ENCODE measurements at places on chromosomes 4 and X. TPM values are rescaled to one million over a fixed set of nuclear protein-coding genes. Genes with fewer than 3 reads are reported as not detected.

- no peaks in the 10 kb centered on the region for H3K27me3 ChIP-seq
- no peaks in the 10 kb centered on the region for H3K36me3 ChIP-seq
- no peak overlapping the region for H3K27ac ChIP-seq
- no peak overlapping the region for H3K4me3 ChIP-seq
- no peaks in the 10 kb centered on the region for H3K4me1 ChIP-seq
- no peak for DNase-seq
These were observed 11.2 kb upstream of the PGRMC2 start for GRCh38 chr4:128298852-128299251.

Gene CHIC1
- 6.7 TPM for total RNA-seq

Gene STK32B
- 2.2 TPM for total RNA-seq

DNA sequence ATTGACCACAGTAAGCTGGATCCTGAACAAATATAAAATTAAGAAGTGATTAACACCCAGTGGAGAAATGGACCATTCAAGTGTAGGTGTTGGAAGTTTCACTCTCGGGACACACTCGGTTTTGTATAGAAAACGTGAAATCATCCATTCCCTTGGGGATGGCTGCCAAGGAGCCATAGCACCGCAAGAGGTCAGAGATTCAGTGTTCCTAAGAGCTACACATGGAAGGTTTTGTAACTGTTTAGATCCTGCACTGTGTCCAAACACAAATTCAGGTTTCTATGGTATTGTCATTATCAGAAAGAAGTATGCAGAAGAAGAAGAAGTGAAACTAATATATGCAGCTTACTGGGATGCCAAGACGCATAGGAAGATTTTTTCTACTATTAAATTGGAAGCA lies 281.0 kb downstream of the LDB2 start:
- no peaks in the 10 kb centered on the region for H3K4me1 ChIP-seq
- no peak for DNase-seq
- no peak overlapping the region for H3K4me3 ChIP-seq
- H3K27ac ChIP-seq = no peak overlapping the region

DNA sequence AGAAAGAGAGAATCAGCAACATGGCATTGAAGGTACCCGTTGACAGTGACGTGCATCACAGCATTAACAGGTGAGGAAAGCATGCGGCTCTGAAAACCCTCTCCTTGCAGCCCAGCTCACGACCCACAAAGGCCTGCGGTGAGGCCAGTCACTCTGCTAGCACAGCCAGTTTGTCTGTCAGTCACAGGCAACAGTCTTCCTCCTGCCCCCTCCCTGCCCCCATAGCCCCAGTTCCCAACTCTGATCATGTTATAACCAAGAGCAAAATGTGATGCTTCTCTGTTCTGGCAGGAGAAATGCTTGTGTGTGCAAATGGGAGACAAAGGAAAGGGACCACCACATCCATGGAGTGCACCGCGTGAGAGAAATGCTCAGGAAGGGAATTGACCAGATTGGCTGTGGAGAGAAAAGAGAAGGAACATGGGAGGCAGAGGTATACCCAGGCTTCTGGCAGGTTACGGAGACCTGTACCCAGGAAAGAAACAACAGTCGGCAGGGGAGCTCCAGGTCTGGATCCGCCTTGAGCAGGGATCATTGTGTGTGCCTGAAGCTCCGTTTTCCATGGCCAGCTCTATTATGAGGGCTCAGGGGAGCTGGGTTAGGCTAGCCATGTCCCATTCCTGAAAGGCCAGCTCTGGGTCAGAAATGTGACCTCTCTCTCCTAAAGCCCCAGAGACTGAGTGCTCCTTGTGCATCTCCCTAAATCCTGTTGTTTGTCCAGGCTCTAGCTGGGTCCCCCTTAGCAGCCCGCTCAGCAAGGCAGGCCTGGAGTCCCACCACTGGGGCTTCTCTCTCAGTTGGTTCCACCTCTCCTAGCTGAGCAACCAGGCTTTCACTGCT lies 139.7 kb upstream of the MAMLD1 start:
- no peak overlapping the region for H3K4me3 ChIP-seq
- H3K27ac ChIP-seq = no peak overlapping the region
- H3K36me3 ChIP-seq = no peaks in the 10 kb centered on the region
- no peak for DNase-seq

DNA sequence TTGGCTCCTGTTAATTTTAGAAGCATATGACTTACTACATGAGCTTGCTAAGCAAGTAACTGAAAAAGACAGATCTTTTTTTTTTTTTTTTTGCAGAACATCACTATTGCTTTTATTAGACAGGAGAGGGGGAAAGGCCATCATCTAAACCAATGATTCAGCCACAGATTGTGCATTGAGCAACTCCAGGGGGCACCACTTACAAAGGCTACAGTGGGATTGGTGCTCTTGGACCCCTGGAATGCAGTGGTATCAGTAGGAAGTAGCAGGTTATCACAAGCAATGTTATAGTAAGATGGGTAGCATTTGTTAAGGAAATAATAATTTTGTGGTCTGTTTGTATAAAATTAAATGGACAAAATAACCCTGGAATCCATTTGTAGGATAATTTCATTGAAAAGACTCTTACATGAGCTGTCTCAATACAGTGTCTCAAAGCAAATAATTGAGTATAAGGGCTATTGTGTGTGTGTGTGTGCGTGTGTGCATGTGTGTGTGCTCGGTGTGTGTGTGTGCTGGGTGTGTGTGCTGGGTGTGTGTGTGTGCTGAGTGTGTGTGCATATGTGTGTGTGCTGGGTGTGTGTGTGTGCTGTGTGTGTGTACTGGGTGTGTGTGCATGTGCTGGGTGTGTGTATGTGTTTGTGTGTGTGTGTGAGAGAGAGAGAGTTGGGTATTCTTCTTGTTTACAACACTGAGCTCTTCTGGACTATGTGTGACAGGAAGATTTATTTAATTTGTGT lies 296.3 kb downstream of the PCDH7 start:
- peaks cover 8% of the 10 kb centered on the region for H3K4me1 ChIP-seq

DNA sequence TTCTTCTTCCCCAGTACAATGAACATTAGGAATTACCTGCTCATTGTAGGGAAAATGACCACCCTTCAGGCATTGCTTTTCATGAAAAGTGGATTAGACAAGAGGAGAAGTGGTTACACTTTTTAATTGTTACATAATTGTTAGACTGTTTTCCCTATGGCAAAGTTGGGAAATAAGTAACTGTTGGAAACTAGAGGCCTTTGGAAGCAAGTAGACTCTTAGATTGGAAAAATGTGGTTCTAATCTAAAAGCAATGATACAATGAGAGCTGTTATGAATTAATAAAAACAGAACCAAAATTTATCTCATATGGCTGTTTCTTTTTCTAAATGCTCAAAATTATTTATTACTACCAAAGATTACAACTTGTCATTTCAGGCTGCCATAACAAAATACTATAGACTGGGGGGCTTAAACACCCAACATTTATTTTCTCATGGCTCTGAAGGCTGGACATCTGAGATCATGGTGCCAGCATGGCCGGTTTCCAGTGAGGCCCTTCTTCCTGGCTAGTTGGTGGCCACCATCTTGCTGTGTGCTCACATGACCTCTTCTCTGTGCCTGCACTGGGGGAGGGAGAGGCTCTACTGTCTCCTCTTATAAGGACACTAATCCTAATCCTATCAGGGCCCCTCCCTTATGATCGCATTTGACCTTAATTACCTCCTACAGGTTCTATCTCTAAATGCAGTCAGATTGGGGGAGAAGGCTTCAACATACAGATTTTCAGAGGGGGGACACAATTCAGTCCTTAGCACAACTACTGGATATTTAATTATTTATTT lies 12.5 kb downstream of the CC2D2A start:
- H3K27ac ChIP-seq = no peak overlapping the region
- H3K36me3 ChIP-seq = peaks cover 1% of the 10 kb centered on the region
- H3K4me1 ChIP-seq = no peaks in the 10 kb centered on the region
- H3K27me3 ChIP-seq = no peaks in the 10 kb centered on the region

Gene SSX2B
- not detected for total RNA-seq

DNA sequence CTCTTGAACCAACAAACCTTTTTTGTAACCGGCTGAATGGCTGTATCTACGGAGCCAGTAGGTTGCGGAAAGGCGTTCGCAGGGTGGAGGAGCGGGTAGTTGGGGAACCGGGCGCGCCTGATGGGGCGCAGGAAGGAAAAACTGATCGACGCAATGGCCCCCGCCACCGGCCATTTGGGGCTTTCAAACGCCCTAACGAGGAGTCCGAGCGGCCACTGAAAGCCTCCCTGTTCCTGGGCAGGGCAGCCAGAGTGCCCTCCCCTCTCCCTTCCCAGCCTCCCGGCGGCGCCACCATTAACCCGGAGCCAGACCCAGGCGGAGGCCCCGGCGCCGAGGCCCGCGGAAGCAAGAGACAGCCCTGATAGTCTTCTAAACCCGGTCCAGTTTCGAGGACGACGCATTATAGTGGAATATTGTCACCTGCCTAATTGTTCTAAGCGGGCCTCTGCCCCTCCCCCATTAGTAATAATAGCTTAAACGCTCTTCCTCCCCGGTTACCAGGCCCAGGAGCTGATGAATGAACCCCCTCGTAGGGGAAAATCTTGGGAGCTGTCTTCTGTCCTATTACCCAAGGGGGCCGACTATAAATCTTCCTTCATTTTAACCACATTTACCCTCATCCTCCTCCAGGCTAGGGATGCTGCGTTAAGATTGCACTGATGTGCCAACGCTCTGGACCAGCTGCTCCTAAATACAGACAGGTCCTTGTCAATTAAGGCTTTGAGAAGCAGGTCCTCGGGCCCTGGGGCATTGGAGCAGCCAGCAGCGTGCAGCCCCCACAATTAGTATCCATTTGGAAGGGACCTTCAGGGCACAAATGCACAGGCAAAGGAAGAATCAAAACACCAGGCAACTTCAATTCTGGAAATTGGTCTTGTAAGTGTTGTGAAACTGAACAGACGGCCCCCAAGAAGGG lies 61.6 kb upstream of the TMEM33 start:
- no peaks in the 10 kb centered on the region for H3K4me1 ChIP-seq
- H3K27me3 ChIP-seq = peaks cover 97% of the 10 kb centered on the region
- no peak for DNase-seq

Gene MSL3
- total RNA-seq = 28.2 TPM

GRCh38 chrX:153598541-153599191 lies at the start of gene CCNQ:
Gene CCNQ (minus strand): TSS chrX:153599139. CDS start chrX:153599073, 66 bp downstream.
- peak within 1 kb of the TSS; percentile 67 for H3K4me3 ChIP-seq
- peak; percentile 12 for DNase-seq
- H3K36me3 ChIP-seq = peaks cover 5% of the 10 kb centered on the region
- peak within 1 kb of the TSS; percentile 35 for H3K27ac ChIP-seq
- H3K4me1 ChIP-seq = no peaks in the 10 kb centered on the region
- no peaks in the 10 kb centered on the region for H3K27me3 ChIP-seq

DNA sequence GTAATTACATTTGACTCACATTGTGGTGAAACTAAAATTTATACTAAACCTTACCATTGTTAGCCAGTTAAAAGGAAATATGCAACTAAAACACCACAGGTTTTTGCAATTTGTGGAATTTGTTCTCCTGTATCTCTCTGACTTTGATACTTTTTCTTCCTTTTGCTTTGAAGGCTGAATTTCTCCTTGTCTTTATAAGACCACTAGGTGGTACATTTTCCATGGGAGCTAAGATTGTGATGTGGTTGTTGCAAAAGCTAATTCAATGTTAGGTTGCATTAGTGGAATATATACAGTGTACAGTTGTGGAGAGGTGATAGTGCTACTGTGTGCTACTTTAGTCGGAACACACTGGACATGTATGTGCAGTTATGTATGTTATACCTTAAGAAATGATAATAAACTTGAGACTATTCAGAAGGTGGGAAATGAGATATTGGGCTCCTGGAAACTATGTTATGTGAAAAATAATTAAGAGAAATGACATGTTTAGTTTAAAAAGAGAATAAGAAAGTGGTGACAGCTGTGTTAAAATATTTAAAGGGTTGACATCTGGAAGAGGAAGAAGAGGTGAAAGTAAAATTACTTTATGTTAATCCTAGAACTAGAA lies 70.3 kb downstream of the ARL9 start:
- no peaks in the 10 kb centered on the region for H3K4me1 ChIP-seq
- DNase-seq = peak; percentile 65
- no peaks in the 10 kb centered on the region for H3K27me3 ChIP-seq

GRCh38 chr4:6688879-6689505 lies 4.7 kb upstream of the S100P start:
- H3K4me3 ChIP-seq = no peak overlapping the region
- no peaks in the 10 kb centered on the region for H3K36me3 ChIP-seq
- H3K27me3 ChIP-seq = no peaks in the 10 kb centered on the region
- peak overlapping the region; percentile 84 for H3K27ac ChIP-seq
- DNase-seq = peak; percentile 49

GRCh38 chr4:42149004-42149403 lies 3.5 kb downstream of the BEND4 start:
- no peaks in the 10 kb centered on the region for H3K4me1 ChIP-seq
- H3K36me3 ChIP-seq = no peaks in the 10 kb centered on the region
- no peak overlapping the region for H3K4me3 ChIP-seq
- peaks cover 7% of the 10 kb centered on the region for H3K27me3 ChIP-seq
- DNase-seq = no peak

- H3K4me1 ChIP-seq = no peaks in the 10 kb centered on the region
- H3K4me3 ChIP-seq = no peak overlapping the region
- no peak overlapping the region for H3K27ac ChIP-seq
- no peak for DNase-seq
These were observed 158.4 kb upstream of the MAGEC2 start for GRCh38 chrX:142363501-142363900.

GRCh38 chrX:123685232-123685631 lies 47.6 kb downstream of the THOC2 start:
- H3K4me3 ChIP-seq = no peak overlapping the region
- H3K27ac ChIP-seq = no peak overlapping the region
- H3K36me3 ChIP-seq = no peaks in the 10 kb centered on the region
- no peak for DNase-seq

DNA sequence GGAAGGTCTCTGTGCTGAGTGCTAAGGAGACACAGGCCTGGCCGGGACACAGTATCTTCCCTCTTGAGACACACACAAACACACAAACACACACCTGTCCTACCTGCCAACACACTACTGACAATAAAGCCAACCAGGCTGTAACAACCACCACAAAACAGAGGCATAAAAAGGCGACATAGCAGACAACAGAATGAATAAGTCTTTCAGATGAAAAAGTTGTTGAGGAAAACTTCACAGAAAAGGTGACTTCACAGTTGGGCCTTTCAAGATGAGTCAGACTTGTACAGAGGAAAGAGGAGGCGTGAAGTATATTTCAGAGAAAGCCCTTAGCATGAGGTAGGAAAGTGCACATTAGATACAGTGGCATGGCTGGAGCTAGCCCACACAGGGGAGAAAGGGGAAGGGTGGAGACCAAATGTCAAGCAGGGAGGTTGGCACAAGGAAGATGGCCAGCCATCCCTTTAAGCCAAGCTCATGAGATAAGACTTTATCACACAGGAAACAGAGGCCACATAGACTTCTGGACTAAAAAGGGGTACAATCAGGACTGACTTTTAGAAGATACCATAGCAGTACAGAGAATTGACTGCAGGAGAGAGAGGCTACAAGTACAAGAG lies 54.0 kb downstream of the SLC9A7 start:
- H3K4me1 ChIP-seq = no peaks in the 10 kb centered on the region
- peaks cover 11% of the 10 kb centered on the region for H3K27me3 ChIP-seq
- no peak for DNase-seq
- no peaks in the 10 kb centered on the region for H3K36me3 ChIP-seq
- no peak overlapping the region for H3K4me3 ChIP-seq

All from lung (tissue), 17 donors.